ENCODE measurements at places on chromosomes 4 and X. TPM values are rescaled to one million over a fixed set of nuclear protein-coding genes. Genes with fewer than 3 reads are reported as not detected.

The PRSS12 gene
- 62.2 TPM for total RNA-seq

DNA sequence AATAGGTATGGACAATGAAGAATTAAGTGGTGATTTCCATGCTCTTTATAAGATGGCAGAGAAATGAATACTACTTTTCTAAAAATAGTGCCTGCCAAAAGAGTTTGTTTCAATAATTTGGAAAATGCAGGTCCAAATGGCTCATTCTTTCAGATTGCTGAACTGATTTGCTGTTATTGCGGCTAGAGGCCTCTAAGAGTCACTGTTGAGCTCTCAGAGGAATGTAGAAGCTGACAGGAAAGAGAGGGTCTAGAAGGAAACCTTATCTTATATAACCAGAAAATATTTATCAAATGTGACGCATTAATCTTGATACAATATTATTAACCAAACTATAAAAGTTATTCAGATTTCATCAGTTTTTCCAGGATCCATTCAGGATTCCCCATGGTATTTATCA is 65.7 kb upstream of the PAGE1 start:
- DNase-seq: peak; percentile 12

DNA sequence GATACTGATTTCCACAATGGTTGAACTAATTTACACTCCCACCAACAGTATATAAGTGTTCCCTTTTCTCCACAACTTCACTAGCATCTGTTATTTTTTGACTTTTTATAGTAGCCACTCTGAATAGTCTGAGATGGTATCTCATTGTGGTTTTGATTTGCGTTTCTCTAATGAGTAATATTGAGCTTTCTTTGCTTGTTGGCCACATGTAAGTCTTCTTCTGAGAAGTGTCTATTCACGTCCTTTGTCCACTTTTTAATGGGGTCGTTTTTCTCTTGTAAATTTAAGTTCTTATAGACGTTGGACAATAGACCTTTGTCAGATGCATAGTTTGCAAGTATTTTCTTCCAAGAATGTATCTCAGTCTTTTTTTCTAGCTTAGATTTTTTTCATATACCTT is 10.0 kb downstream of the FBXW7 start:
- no peak for DNase-seq

- DNase-seq: no peak
These were observed 330.6 kb downstream of the GALNTL6 start for GRCh38 chr4:172143605-172144314.

The MAGEB2 gene
- not detected for total RNA-seq

DNA sequence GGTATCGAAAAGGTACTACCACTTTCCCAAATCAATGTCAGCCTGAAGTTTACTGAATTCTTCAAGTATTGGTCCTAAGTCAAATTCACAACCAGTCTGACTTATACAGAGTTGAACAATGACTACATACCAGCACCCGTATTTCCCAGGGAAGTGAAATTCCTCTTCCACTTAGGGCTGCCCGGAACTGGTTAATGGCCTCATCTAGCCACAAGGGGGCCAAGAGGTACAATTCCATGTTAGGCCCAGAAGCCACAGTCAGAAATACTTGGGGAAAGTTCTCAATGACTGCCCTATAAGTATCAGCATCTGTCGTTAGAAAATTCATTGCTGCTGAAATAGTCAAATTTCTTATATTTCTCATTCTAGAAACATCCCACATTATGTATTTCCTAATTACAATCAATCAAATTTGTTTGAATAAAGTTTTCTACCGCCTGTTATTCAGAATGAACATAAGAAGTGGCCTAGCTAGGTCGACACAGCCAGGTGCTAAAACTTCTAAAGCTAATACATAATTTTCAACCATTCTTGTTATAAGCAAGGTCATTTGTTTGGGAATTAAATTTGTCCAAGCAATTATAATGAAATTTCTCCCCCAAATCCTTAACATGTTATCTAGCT is 5.6 kb upstream of the PCDH7 start:
- DNase-seq: peak; percentile 59

DNA sequence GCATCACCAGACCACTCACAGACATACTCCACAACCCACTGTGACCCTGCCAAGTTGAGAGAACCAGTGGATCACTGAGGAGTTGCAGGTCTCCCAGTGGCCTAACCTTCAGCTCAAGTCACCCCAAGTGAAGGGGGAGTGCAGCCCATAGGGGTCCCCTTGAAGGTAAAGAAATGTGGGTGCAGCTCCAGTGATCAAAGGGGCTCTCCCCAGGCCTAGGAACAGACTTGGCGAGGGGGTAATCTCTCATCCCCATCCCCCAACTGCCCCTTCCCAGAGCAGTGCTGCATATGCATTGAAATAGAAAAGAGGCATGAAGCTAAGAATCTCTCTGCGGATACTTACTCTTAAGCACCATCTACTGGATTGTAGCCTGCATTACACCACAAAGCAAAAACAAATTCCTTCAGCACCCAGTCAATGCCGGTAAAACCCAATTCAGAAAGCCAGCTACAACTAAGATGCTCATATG is 27.0 kb downstream of the MAGEE1 start:
- peak; percentile 9 for DNase-seq

GRCh38 chr4:147334478-147334877 is 146.4 kb upstream of the EDNRA start:
- peak; percentile 86 for DNase-seq

The GCNA gene
- 0.90 TPM for total RNA-seq

- DNase-seq: peak; percentile 38
These were observed 141.5 kb downstream of the RPS6KA6 start for GRCh38 chrX:84046403-84046984.

All from IMR-90 (cell line).